ENCODE measurements at places on chromosomes 4 and X.

DNA sequence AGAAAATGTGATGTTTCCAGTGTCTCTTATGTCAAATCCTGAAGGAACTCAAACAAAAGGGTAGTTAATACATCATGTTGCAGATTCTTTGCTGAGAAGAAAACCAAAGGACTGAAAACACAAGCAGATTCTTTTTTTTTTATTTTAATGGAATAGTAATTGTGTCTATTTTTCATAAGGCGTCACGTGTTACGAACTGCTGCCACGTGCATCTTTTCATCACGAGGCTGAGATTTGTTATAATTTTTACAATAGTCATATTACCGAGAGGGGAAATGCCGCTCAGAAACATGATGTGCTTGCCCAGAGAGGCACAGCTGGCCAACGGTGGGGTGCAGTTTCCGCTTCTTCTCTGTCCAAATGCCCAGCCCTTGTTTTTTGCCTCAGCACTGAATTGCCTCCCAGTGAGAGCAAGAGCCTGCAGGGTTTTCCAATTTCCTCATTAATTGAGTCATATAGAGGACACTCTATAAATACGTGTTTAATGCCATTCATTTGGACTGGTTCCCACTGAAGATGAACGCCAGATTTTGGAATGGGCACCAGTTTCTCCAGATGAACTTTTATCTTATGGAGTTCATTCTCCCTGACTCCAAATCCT, 225.3 kb downstream of the STK32B start:
- no peak for DNase-seq

GRCh38 chr4:5256421-5256820, 205.1 kb downstream of the STK32B start:
- DNase-seq, result no peak

- DNase-seq, result no peak
Measured at GRCh38 chrX:138020941-138021340, 455.0 kb downstream of the ZIC3 start.

- peak; percentile 53 for DNase-seq
Measured at GRCh38 chrX:130079824-130080406, 30.4 kb downstream of the ELF4 start.

DNA sequence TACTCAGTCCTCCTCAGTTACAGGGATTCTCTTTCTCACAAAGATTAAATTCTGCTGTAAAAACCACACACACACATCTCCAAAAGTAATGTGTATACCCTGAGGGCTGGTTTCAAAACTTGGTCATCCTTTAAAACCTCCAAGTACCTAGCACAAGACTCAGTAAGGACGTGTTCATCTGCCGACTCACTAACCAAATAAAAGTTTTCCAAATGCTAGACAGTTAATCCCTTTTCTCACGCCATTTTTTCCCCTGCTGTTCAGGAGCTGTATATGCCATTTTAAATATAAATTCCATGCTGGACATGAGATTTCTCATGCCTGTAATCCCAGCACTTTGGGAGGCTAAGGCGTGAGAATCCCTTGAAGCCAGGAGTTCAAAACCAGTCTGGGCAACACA, 3.9 kb upstream of the SAT1 start:
- DNase-seq, result peak; percentile 49

- no peak for DNase-seq
Measured at GRCh38 chr4:17385403-17385802, 126.5 kb downstream of the QDPR start.

DNA sequence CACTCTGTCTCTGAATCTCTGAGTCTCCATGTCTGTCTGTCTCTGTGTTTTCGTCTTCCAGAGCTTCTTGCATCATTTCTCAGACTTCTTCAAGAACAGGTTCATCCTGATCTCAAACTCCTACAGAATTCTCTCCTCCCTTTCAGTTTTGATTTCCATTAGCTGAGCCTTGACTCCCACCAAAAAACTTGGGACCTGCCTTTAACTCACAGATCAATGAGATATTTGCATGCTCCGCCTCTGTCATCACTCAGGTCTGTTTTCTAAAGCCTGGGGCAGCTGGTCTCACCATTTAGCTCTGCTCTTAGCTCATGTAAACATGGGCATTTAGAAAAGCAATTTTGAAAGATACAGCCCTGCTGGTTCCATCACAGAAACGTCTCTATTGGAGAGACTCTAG, 8.6 kb downstream of the DAPP1 start:
- no peak for DNase-seq

GRCh38 chrX:135914404-135914803, 20.9 kb downstream of the SAGE1 start:
- no peak for DNase-seq

Data from fibroblast of skin of left quadriceps (primary cell).